ENCODE measurements at places on chromosomes 2 and 18.

DNA sequence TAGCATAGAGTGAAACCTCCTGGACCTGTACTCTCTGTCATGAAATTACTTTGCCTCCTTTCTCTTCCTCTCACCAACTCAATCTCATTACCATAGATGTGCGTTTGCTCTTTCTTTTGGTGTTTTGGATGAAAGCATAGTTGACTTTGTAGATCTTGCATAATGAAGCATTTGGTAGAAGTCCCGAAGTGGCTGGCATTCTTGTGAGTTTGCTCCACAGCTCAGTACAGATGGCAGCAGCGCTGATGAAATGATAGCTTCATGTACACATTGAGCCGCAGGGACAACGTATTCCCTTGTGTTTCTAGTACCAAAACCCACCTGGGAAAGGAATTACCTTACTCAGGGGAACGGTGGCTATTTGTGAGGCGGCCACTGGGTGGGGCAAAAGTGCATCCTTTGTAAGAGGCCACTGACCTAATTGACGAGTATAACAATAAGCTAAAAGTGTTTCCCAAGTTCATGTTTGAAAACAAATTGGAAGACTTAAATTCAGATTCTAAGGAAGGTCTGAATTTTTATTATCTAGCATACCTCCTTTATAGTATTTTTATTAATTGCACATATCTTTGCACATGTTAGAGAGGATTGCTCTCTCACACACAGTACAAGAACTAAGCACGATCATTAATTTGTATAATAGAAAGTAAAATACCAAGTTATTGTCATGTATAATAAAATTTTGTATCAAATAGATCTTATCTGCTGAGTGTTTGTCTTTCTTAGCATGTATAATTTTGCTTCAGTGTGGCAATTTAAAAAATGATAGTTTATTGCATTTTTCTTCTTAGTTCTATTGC lies 25.4 kb upstream of the CDH7 start:
- no peaks in the 10 kb centered on the region for H3K36me3 ChIP-seq
- H3K27me3 ChIP-seq = no peaks in the 10 kb centered on the region
- no peaks in the 10 kb centered on the region for H3K4me1 ChIP-seq
- no peak overlapping the region for H3K27ac ChIP-seq
- no peak for DNase-seq

- no peak for DNase-seq
- no peaks in the 10 kb centered on the region for H3K4me1 ChIP-seq
- H3K4me3 ChIP-seq = no peak overlapping the region
- H3K27ac ChIP-seq = no peak overlapping the region
Measured at GRCh38 chr2:211144078-211144477, 587.7 kb downstream of the CPS1 start.

DNA sequence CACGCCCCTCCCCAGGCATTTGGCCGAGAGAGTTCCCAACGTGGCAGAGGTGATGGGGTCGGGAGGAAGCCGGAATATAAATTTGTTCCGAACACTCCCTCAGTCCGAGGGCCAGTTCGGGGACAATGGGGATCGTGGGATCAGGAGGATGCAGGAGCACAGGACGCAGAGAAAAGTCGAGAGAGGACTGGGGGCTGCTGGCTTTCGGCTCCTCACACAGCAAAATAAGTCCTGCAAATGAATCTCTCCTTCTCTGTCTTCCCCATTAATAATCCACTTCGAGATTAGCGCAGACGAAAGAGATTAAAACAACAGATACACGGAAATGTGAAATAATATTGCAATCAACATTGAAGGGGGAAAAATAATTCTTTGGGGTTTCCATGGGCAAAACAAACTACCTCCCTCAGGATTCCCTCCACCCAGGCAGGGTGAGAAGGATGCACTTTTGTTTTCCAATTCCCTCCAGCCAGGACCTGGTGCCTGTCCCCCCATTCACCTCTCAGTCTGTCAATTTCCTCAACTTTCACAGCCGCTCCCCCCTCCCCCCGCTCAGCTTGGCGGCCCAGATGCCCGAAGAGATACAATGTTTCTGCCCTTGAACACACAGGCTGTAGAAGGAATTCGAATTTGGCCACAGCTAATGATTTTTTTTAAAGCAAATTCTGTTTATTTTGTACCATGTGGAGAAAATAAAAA lies 3.1 kb upstream of the ZEB2 start:
- peaks cover 25% of the 10 kb centered on the region for H3K4me1 ChIP-seq
- no peaks in the 10 kb centered on the region for H3K36me3 ChIP-seq
- peak; percentile 25 for DNase-seq
- peaks cover 57% of the 10 kb centered on the region for H3K27me3 ChIP-seq
- peak overlapping the region; percentile 41 for H3K27ac ChIP-seq

GRCh38 chr2:135132314-135132713 lies 80.2 kb downstream of the RAB3GAP1 start:
- no peak for DNase-seq
- H3K36me3 ChIP-seq = peaks cover 58% of the 10 kb centered on the region
- H3K27ac ChIP-seq = peak overlapping the region; percentile 52
- no peaks in the 10 kb centered on the region for H3K27me3 ChIP-seq

DNA sequence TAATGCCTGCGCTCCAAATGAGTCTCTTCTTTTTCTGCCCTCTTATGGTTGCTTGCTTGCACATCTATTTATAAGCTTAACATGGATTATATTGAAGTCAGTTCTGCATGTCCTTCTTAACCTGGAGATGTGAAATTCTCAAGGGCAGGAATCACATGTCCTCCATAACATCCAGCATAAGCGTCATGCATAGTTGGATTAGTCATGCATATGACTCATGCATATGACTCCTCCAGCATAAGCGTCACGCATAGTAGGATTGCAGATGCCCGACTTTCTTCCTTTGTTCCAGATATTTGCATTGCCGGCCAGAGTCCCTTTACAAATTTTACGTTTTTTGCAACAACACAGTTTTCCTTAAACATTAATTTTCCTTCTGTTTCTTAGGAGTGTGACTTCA lies 308.6 kb downstream of the TGIF1 start:
- no peak overlapping the region for H3K27ac ChIP-seq
- H3K4me3 ChIP-seq = no peak overlapping the region
- no peaks in the 10 kb centered on the region for H3K4me1 ChIP-seq
- no peak for DNase-seq

DNA sequence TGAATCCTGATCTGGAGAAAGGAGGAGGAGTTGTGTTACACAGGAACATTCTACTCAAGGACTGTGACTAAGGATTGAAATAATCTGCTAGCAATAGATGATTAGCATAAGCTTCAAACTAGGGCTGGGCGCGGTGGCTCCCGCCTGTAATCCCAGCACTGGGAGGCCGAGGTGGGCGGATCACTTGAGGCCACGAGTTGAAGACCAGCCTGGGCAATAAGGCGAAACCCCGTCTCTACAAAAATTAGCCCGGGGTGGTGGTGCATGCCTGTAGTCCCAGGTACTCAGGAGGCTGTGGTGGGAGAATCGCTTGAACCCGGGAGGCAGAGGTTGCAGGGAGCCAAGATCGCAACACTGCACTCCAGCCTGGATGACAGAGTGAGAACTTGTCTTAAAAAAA lies 1.5 kb downstream of the TRMT61B start:
- H3K4me1 ChIP-seq = peaks cover 48% of the 10 kb centered on the region
- DNase-seq = no peak
- peaks cover 22% of the 10 kb centered on the region for H3K36me3 ChIP-seq
- H3K27me3 ChIP-seq = no peaks in the 10 kb centered on the region
- H3K4me3 ChIP-seq = peak overlapping the region; percentile 95
- peak overlapping the region; percentile 40 for H3K27ac ChIP-seq

Measured in activated naive CD8-positive, alpha-beta T cell treated with anti-CD3 and anti-CD28 coated beads, Interleukin-2, amount 50 U/mL, for 24 hours (primary cell).